Activated CD8-positive, alpha-beta T cell treated with anti-CD3 and anti-CD28 coated beads, Interleukin-2, amount 10 ng/mL, durations not matched to agents 7 days and 5 days (primary cell): ENCODE measurements at places on chromosomes 3 and 15.
A peak's percentile ranks its signal among the peaks of the same experiment; 100 is the strongest.

DNA sequence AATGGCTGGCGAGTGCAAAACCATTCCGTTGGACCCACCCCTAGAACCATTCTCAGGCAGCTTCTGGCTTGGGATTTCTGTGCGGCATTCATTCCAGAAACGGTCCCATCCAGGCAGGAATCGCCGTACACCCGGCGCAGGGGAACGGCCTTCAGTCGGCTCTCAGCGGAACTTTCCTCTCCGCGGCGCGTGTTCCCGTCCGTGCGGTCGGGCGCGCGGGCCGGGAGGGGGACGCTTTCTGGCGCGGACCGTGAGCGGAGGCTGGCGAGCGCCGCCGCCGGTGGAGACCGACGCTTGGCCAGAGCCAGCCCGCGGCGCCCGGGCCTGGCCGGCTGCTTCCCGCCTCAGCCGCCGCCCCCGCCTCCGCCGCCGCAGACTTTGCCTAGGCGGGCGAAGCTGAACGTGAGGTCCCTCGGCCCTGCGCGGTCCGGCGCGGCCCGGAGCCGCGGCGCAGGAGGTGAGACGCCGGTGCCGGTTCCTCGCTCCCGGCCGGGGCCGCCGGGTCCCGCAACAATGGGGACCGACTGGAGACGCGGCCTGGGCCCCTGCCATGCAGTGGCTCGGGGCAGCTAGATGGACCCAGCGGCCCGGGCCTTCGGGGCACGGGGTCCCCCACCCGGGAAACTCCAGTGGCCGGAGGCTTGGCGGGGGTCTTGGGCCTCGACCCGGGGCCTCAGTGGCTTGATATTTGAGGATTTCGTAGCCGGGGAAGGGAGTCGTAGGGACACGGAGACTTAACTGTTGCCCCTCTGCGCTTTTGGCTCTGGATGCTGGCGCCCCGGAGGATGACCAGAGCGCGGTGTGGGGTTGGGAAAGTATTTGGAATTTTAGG is at the start of gene RAD54L2:
Gene RAD54L2, plus strand, starts transcription at position 261 of the 832 bp plus-strand sequence. CDS start 51,702 bp downstream, outside the sequence.
- peak; percentile 75 for DNase-seq

DNA sequence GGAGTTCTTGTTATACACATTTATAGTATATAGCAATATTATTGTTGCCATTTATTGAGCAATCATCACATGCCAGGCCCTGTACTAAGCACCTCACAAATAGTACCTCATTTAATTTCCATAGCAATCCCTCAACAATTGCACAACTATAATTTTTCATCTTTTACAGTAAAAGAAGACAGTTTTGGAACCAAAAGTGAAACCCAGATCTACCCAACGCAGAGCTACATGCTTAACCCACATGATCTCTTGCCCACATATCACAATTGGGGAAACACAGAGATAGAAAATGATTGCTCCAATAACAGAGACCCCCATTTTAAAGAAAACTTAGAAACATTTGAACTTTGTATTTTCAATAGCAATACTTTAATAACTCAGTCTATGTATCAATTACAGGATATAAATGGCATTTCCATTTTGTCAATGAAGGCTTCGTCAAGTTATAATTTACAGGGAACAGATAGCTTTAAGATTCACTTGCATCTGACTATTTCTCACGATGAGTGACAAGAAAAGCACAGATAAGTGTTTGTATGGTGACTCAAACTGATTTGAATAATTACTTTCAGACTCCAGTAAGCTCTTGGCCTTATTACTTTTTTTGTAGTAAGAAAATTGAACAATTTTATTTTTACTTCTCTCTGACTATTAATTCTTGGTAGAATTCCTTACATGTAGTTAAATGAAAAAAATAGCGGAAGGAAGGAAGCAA is 38.7 kb upstream of the CCDC50 start:
- no peak for DNase-seq

DNA sequence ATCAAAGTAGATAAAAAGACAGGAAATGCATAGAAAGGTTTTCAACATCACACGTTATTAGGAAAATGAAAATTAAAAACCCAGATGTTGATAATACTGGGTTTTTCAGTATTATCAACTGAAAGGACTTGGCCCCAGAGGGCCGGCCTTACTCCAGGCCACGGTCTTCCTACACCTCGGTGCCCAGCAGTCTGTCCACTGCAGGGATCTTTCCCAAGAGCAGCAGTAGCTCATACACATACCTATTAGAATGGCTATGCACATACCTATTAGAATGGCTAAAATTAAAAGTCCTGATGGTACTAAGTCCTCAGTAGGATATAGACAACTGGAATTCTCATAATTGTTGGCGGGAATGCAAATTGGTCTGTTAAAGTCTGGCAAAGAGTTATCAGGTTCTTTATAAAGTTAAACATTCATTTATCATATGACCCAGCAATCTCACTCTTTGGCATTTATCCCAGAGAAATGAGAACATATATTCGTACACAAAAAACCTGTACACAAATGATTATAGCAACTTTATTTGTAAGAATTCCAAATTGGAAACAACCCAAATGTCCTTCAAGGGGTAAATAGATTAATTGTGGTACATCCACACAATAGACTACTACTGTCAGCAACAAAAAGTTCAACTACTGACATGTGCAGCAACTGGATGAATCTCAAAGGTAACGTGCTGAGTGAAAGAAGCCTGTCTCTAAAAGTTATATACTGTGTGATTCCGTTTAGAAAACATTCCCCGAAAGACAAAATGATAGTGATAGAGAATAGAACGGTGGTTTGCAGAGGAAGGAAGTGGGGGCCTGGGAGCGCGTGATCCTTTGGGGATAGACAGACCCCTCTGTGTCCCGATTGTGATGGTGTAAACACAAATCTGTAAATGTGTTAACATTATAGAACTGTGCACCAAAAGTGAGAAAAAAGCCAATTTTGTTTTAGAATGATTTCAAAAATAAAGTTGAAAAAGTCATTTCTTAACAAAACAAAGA is 62.3 kb downstream of the MCTP2 start:
- no peak for DNase-seq

- no peak for DNase-seq
These were observed 32.5 kb upstream of the DCLK3 start for GRCh38 chr3:36796881-36797280.

- DNase-seq = no peak
These were observed 7.7 kb downstream of the RBM15B start for GRCh38 chr3:51398595-51399310.

DNA sequence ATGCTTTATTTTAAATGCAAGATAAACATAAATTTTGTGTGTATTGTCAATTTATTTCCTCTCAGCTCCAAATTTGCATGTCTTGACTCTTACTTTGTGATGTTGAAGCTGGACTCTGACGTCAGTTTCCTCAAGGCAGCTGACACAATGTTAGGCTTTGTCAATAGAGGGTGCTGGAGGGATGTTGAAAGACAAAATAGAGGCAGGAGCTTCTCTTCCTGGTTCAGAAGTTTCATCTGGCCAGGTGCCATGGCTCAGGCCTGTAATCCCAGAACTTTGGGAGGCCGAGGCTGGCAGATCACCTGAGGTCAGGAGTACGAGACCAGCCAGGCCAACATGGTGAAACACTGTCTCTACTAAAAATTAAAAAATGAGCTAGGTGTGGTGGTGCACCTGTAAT is 408.6 kb downstream of the GBE1 start:
- no peak for DNase-seq

- no peak for DNase-seq
These were observed 254.1 kb downstream of the SLC9A9 start for GRCh38 chr3:143594206-143594605.

- DNase-seq = peak; percentile 86
These were observed at the start of gene EFCAB12 for GRCh38 chr3:129428376-129429079. TSS of gene EFCAB12 (minus strand) at chr3:129428636. CDS start at chr3:129428488, 148 bp downstream.

- DNase-seq = no peak
These were observed 286.1 kb upstream of the TBL1XR1 start for GRCh38 chr3:177483182-177483967.

DNA sequence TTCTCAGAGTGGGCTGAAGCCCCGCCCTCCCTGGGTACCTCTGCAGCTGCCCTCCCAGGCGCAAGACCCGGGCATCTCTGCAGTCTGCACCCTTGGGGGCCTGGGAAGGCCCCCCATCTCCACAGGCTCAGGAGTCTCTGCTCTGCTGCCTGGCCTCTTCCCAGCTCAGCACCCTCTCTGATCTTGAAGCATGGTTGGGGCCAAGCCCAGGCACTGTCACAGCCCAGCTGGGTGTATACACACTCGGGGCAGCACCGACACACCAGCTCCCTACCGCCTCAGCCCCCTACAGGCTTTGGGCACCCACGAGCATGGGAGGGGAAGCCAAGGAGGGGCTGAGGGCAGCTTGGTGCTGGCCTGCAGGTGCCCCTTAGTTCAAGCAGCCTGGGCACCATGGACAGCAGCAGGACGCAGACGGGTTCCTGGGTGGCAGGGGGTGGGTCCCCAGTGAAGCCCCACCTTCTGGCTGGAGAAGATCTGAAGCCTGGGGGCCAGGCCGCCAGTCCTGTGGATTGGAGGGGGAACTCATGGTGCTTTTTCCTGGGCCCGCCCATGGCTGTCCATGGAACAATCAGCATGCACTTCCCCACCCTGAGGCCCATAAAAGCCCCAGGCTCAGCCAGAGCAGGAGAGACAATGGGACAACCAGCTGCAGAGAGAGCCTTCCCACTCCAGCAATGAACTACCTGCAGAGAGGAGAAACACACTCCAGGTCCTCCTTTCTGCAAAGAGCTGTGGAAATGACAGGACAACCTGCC is 170.6 kb downstream of the TJP1 start:
- no peak for DNase-seq

DNA sequence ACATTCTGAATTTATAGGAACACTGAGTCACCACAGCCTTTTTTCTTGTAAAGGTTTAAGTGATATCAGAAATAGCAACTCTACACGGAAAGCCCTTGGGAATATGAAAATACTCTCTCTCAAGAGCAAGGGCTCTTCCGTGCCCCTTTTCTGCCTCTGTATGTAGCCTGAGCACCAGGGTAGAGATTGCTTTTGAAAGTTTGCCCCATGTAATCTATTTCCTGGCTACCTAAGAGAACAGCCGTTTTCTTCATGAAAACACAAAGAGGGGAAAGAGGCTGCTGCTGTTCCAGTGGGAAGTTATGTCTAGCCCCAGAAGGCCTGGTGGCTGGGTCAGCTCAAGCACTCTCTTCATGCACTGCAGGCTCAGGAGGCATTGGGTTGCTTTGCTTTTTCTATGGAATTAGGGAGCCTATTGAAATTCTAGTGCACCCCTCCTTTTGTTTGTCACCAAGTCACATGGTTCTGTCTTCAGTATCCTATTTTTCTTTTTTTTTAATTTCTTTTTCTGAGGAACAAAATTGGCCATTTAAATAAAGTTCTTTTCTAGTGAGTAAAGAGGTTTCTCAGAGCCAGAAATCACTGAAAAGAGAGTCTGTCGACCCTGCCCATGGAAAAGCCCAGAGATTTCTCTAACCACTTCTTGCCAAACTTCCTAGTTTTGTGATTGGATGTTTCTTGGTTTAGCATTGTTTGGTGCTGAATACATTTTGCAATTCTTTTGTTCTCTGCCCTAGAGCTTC is 39.5 kb downstream of the TIGIT start:
- no peak for DNase-seq

- DNase-seq = peak; percentile 76
These were observed 22.5 kb downstream of the CCR4 start for GRCh38 chr3:32973982-32974381.

DNA sequence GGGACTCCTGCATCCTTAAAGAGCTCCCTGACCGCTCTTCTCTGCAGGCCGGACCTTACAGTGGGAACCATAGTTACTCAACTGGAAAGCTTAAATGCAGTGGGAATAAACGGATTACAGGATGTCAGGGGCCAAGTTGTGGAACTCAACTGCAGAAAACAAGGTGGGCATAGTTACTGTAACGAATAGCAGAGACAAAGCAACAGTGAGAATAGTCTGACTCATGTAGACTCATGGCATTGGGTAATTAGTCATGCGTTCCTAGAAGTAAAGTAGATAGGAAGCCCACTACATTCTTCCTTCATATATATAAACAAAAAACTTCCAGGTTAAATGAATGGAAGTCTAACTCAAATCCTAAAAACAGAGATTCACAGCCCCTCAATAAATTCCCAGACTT is 95.5 kb upstream of the CHRNA7 start:
- DNase-seq = no peak

DNA sequence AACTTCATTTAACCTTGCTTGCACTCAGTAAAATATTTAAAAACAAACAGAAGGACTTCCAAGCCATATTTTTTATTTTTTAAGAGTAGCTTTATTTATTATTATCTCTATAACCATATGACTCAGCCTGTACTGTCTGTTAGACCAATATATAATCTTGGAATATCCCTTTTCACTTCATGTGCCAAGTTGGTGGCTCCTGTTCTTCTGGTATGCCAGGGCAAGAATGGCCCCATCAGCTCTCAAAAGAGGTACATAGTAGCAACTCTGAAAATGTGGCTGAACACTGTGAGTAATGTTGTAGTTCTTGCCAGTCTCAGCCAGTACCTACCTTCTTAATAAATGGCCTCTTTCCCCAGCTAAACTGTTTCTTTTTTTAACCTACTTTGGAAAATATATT is 257.0 kb upstream of the UBE2E1 start:
- no peak for DNase-seq

- no peak for DNase-seq
These were observed 1012.7 kb upstream of the CADM2 start for GRCh38 chr3:83946049-83946448.

GRCh38 chr3:74842141-74842540 is 227.7 kb upstream of the CNTN3 start:
- DNase-seq = no peak

GRCh38 chr15:31447931-31448634 is 121.4 kb downstream of the KLF13 start:
- DNase-seq = peak; percentile 4
